ENCODE measurements at places on chromosomes 1 and 21.

GRCh38 chr21:45309069-45309986, 21.6 kb upstream of the POFUT2 start:
- no peak for DNase-seq

- no peak for DNase-seq
Measured at GRCh38 chr1:82387012-82387366, 586.3 kb downstream of the ADGRL2 start.

- DNase-seq, result no peak
Measured at GRCh38 chr1:27934818-27935549, at the start of gene SMPDL3B. Gene SMPDL3B, plus strand, starts transcription at chr1:27935000. Its CDS starts 184 bp downstream, at chr1:27935184.

DNA sequence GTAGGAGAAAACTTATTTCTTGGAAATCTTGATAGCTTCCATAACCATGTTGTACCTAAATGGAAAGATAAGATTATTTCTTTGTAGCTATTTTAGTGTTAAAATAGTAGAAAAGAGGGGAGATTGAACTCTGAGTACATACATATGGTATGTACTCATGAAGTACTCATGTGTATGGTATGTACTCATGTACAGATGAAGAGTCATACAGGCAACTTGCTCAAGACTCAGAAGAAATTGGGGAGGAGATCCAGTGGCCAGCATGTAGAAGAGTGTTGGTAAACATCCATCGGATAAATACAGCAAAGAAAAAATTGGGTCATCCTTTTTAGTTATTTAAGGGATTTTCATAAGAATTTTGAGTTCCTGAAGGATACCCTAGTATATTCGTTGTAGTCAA, 29.0 kb downstream of the MDM4 start:
- DNase-seq, result no peak

DNA sequence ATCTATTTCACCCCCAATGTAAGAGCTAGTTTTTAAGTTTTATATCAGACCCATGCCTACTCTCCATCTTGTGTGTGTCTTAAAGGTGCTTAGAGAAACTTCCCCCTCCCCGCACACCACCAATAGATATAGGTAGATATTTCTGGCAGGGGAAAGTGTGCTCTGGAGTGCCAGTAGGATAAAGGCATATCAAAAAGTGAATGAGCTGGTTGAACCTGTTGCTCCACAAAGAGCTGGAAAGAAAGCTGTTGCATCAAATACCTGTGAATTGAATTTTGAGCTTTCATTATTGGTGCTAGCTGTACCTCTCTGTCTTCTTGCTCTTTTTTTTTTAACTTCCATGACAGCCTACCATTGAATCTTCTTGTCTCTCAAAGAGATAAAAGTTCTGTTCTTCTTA, 32.8 kb downstream of the ARID1A start:
- DNase-seq, result no peak

DNA sequence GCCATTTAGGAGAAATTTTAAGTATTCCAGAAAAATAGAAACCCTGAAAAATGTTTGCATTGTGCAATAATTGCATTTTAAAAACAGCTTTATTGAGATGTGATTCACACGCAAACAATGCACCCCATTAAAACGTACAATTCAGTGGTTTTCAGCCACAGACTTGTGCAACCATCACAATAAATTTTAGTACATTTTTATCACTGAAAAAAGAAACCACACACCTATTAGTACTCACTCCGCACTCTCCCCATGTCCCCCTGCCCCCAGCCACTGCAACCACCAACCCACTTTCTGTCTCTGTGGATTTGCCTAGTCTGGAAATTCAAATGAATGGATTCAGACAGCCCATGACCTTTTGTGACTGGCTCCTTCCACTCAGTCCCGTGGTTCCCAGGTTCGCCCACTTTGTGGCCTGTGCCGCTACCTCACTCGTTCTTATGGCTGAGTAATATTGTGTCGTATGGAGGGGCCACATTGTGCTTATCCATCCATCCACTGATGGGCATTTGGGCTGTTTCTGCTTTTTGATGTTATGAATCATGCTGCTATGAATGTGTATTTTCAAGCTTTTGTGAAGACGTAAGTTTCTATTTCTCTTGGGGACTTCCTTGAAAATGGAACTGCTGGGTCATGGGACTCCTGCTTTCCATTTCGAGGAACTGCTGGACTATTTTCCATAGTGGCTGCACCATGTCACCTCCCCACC, 147.7 kb upstream of the ARHGEF16 start:
- no peak for DNase-seq

- no peak for DNase-seq
Measured at GRCh38 chr21:45150638-45151131, 76.3 kb downstream of the ADARB1 start.

Measured in stimulated activated CD8-positive, alpha-beta memory T cell treated with anti-CD3 and anti-CD28 coated beads, Interleukin-7, amount 100 ng/mL, for 1 hour (primary cell).